ENCODE measurements at places on chromosomes 13 and 19.

DNA sequence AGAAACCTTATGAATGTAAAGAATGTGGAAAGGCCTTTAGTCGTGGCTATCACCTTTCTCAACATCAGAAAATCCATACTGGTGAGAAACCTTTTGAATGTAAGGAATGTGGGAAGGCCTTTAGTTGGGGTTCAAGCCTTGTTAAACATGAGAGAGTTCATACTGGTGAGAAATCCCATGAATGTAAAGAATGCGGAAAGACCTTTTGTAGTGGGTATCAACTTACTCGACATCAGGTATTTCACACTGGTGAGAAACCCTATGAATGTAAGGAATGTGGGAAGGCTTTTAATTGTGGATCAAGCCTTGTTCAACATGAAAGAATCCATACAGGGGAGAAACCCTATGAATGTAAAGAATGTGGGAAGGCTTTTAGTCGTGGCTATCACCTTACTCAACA is 20.8 kb downstream of the ZNF283 start:
- DNase-seq = no peak

GRCh38 chr19:35171730-35172129 is 17.2 kb downstream of the FXYD5 start:
- DNase-seq = no peak

DNA sequence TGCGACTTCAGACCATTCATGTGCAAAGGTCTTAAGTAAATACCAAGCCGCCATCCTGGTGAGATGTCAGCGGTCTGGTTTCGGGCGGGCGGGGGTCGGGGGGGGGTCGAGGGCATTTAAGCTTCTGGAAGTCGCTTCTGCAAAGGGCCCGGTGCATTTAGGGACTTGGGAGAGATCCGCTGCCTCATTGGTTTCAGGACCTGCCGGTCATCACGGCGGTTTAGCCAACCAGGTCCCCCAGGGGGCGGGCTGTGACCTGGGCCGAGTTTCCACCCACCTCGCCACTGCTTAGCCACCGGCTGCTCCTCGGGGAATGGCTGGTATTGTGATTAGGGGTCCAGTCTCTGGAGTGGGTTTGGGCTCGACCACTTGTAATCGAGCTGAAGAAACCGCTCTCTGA is 7.8 kb downstream of the ANKLE1 start:
- peak; percentile 91 for DNase-seq

- peak; percentile 81 for DNase-seq
Measured at GRCh38 chr19:3440082-3440481, 40.2 kb downstream of the SMIM24 start.

- DNase-seq = peak; percentile 85
Measured at GRCh38 chr19:3443840-3444694, 36.3 kb downstream of the SMIM24 start.

Data from H9 (cell line).